ENCODE measurements at places on chromosomes 13 and 19.

DNA sequence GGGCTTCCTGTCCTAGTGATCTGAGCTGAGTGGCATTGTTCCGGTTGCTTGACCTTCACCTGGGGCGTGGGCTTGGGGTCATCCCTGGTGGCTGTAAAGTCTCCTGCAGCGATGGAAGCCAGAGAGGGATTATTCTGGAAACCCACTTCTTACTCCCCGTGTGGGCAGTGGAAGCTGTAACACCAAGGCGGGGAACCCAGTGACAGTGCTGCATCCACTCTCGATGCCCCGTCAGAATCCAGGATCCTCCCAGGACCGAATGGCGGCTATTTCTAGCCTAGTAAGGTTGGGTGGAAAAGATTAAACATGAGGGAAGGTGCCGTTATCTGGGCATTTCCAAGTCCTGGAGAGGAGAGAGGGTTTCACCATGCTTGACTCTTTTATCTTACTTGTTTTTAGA, 280.6 kb downstream of the ZNF536 start:
- DNase-seq: no peak

GRCh38 chr13:34721631-34722595, 220.2 kb upstream of the NBEA start:
- DNase-seq: no peak

DNA sequence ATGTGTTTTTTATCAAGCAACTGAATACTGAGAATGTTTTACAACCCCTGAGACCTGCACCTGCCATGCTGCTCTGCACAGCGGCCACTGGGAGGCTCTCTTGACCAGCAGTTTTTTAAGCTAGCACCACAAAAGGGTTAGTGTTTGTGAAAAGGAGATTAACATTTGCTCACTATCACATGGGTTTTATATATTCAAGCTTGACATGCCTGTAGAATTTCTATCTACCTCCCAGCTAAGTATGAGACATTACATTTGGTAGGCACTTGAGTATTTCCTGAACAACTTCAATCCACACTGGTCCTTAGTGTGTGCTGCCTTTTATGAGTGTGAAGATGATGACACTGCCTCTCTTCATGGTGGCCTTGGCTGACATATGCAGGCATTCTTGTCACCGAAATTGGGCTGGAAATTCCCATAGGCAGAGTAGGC, 1238.9 kb downstream of the UQCRFS1 start:
- peak; percentile 53 for DNase-seq

- DNase-seq: no peak
Measured at GRCh38 chr13:43346427-43346826, 323.0 kb downstream of the DNAJC15 start.

GRCh38 chr13:31008400-31009115, 76.1 kb downstream of the TEX26 start:
- no peak for DNase-seq

DNA sequence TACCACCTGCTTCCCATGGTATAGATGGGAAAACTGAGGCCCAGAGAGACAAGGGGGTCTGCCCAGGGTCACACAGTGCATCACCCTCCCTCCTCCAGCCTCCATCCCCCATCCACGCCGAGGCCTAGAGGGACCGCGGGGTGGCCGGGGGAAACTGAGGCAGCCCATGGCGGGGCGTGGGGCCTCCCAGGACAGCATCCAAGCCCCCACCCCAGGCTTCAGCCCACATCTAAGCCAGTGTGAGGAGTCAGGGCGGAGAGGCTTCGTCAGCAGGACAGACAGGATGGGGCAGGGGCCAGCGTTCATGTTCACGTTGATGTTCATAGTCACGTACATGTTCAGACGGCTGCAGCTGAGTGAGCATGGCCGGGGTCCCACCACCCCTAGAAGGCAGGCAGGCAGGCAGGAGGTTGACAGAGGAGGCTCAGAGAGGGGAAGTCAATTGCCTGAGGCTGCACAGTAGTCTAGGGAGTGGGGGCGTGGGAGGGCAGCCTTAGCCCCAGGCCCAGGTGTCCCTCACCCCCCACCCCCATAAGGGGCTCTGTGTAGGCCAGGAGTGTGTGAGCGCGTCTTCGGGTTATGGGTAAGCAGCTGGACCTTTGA, 23.3 kb downstream of the SMIM24 start:
- no peak for DNase-seq

DNA sequence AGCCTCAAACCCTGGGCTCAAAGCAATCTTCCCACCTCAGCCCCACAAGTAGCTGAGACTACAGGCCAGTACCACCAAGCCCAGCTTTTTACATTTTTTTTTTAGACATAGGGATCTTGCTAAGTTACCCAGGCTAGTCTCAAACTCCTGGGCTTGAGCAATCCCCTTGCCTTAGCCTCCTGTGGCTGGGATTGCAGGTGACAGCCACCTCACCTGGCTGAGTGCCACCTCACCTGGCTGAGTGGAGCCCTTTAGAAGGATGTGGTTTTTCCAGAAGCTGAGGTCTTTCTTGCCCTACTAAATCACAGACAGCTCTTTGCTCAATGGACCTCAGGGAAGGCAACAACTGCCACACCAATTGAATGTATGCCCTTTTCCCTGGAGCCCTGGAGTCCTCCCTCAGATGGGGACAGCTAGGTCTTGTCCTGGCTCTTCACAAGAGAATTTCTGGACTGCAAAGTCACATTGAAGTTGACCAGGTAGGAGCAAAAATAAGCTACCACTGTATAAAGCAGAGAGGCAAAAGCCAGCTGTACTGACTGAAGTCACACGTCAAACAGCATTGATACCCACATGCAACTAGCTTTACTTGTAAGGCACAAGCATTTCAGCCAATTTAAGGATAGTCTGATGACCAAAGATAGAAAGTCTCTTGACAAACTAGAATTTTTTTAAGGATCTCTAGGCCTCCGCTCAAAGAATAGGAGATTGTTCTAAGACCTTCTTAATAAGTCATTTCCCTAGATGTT, 14.0 kb downstream of the PDX1 start:
- DNase-seq: no peak

- no peak for DNase-seq
Measured at GRCh38 chr19:19847781-19848180, 17.9 kb upstream of the ZNF253 start.

GRCh38 chr19:55345818-55346724, 6.4 kb downstream of the KMT5C start:
- no peak for DNase-seq

- no peak for DNase-seq
Measured at GRCh38 chr19:718251-718951, 9.7 kb downstream of the PALM start.

GRCh38 chr13:23561261-23561660, 9.0 kb upstream of the TNFRSF19 start:
- DNase-seq: no peak

DNA sequence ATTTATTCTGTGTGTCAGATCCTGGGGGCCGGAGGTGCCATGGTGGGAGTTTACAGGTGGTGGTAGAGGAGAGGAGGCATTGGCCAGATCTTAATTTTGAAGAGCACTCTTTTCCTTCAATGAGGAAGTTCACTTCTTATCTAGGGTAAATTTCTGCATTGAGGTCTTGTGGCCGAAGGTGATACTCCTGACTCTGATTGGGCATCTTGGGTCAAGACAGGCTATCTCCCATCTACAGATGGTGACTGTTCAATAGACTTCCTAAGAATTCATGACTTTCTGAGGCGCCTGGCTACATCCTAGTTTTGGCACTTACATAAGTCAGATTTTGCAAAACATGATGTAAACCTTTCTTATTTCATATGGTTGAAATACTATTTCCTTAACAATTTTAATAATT, 135.2 kb downstream of the SUCLA2 start:
- no peak for DNase-seq

DNA sequence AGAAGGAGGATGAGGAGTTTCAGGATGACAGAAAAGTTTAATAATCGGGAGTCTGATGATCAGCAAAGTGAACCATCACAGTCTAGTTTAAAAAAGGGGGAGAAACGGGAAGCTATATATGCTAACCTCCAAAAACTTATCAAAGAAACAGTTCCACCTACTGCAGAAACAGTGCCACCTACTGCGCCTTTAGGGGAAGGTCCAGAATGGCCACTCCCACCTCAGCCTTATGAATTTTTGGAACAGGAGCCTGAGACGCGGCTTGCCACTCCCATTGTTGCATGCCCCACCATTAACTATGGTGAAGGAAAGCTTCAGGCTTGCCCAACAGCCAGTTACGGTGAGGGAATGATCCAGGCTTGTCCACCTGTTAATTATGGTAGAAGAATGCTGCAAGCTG, 929.0 kb downstream of the SLITRK6 start:
- DNase-seq: no peak

GRCh38 chr19:1354970-1355567, 28.6 kb upstream of the NDUFS7 start:
- DNase-seq: peak; percentile 84

- no peak for DNase-seq
Measured at GRCh38 chr13:110092831-110093247, 214.1 kb downstream of the COL4A1 start.

DNA sequence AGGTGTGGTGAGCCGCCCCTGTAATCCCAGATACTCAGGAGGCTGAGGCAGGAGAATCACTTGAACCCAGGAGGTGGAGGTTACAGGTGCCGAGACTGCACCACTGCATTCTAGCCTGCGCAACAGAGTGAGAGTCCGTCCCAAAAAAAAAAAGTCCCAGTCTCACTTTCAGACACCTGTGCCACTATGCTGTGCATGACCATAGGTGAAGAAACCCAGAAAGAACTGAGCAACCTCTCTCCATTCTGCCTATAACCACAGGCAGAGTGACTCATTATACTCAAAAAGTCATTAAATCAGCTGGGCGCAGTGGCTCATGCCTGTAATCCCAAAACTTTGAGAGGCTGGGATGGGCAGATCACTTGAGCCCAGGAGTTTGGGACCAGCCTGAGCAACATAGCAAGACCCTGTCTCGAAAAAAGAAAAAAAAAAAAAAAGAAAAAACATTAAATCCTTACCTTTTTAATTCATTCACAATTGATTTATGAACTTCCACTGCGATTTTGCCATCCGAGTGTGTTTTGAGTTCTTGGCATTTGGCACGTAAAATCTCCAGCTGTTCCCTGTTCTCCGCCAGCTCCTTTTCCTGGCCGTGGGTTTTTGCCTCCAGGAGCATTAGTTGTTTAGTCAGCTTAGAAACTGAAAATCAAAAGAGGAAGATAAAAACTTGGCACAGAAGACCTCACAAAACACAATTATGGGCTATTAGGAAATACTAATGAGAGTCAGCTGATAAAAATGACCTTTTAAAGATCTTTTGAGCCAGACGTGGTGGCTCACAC, 45.5 kb upstream of the SLC7A9 start:
- DNase-seq: no peak

DNA sequence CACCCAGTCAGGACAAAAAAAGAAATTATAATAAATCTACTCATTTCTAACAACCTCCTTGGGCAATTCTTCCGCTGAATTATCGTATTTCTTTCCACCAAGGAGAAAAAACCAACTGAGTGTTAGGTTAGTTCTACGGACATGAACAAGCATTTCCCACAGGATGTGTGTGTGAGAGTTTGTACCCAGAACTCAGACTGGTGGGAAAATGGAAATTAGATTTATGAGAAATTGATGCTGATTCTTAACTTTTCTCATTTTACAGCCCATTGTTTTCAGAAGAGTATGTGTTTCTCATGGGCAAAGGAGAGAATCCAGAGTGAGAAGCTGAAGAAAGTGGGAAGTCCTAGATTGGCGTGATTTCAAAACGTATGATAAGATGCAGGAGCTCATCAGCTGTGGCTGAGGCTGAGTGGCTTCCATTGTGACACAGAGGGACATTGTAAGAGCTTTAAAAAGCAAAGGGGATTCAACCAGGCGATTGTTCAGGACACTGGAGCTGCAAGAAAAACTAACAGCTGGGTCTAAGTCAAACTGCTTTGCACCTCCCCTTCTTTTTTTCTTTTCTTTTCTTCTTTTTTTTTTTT, 184.7 kb upstream of the ARGLU1 start:
- no peak for DNase-seq

DNA sequence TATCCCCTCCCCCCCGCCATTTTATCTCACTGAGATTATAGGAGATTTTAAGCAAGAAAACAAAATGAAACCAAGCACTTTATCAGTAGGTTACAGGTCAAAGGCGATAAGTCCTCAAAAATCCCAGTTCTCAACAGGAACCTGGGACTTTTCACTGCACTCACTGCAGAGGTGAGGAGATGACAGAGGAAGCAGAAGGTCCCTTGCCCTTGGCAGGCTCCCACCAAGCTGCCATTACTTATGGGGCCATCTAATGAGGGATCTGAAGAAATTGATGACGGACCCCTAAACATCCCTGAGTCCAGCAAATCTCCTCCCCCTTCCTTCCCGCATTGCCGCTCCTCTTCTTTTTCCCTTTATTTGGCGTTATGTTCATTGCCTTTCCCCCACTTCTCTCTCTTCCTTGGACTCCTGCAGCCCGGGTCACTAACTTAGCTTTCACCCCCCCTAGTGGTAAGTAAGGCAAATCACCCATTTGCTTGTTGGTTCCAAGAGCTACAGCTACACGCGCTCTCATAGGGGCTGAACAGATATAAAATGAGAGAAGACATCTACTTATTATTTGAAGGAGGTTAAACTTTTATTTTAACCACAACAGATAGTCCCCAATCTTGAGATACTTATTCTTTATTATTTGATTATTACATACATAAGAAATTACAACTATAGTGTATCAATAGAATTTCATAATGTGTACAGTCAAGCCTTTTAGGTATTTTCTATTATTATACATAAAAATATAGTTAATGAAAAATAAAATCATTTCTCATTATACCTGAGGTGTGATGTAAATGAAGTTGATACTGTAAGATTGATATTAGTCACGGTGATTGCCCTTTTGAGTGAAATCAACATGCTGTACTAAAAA, 52.0 kb upstream of the ARGLU1 start:
- DNase-seq: peak; percentile 87

DNA sequence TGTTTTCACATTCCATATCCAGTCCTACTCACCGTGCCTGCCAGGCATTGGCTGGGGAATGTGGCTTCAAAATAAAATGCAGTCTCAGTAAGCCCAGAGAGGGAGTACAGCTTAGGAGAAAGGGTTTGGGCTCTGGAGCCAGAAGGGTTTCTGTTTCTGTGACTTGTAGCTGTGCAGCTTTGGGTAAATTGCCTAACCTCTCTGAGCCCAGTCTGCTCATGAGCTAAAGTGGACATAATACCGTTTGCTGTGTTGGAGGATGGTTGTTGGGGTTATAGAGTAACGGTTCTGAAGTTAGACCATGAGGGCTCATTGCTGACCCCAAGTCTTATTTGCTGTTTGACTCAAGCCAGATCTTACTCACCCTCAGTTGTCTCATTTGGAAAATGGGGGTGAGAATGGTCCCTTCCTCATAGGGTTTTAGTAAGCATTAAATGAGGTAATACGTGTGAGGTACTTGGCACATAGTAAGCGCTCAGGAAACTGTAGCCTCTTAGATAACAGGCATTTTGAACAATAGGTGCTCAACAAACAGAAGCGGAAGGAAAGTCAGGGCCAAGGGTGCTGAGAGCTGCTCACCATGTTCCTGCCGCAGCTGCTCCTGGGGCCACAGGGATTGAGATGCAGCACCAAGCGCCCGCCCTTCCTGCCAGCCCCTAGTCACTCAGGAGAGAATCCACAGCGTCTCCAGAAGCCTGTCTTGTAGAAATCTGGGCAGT, 45.5 kb downstream of the C13orf42 start:
- no peak for DNase-seq

- no peak for DNase-seq
Measured at GRCh38 chr19:58352760-58353671, at the start of gene A1BG. Gene A1BG (minus strand): TSS chr19:58353492. CDS start chr19:58353437, 55 bp downstream.

Data from GM03348 (cell line).